Psoas muscle (tissue), 8 donors: ENCODE measurements at places on chromosomes 2 and 18.
A peak's percentile ranks its signal among the peaks of the same experiment; 100 is the strongest.

- DNase-seq, result no peak
Observed at GRCh38 chr2:191255271-191255670, 10.1 kb downstream of the MYO1B start.

DNA sequence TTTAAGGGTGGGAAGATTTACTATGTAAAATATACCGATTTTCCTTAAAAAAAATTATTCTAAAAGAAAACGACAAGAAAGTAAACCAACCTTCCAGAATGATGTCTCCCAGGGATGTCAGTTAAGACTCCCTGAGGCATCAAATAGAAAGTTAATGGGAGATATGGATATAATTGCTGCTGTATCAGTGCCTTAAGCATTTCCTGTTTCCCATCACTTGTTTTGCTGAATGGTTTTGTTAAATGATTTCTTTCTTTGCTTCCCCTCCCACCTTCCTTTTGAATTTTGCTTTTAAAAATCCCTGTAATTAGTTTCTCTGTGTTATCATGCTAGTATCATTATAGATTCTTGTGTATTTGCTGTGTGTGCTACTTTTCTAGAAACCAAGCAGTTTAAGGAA is 154.3 kb upstream of the CWC22 start:
- DNase-seq, result no peak

- DNase-seq, result no peak
Observed at GRCh38 chr2:164622338-164623106, 1.2 kb upstream of the GRB14 start.

DNA sequence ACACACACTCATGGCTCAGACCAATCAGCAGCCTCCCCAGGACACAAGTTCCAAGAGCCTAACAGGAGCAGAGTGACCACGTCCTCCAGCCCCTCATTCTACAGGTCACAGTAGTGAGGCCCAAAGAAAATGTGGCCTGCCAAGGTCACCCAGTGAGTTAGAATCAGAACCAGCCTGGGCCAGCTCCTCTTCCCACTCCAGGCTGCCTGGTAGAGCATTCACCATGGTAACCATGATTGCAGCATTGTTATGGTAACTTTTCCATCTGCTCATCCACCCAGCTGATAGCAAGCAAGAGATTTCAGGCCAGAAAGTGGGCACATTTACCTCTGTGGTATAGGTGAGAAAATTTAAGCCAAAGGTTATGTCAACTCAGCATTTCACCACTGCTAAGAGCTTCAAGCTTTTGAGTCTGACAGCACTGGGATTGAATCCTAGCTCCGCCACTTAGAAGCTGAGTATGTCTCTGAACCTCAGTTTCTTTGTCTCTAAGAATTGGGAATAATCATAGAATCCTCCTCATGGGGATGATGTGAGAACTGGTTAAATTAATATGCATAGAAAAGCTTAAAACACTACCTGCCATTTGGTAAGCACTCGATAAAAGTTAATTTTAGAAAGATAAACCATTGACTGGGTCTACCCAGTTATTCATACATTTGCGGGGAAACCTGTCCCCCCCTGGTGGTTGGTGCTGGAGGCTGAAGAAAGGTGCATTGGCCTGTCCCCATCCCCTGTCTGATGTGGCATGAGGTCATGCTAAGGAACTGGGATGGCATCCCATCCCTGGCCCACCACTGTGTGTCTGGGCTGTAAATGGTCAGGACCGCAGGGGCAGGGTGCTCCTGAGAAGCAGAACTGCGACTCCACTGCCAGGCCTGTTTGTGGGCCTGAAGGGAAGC is 181.5 kb downstream of the KLHL29 start:
- DNase-seq, result no peak

DNA sequence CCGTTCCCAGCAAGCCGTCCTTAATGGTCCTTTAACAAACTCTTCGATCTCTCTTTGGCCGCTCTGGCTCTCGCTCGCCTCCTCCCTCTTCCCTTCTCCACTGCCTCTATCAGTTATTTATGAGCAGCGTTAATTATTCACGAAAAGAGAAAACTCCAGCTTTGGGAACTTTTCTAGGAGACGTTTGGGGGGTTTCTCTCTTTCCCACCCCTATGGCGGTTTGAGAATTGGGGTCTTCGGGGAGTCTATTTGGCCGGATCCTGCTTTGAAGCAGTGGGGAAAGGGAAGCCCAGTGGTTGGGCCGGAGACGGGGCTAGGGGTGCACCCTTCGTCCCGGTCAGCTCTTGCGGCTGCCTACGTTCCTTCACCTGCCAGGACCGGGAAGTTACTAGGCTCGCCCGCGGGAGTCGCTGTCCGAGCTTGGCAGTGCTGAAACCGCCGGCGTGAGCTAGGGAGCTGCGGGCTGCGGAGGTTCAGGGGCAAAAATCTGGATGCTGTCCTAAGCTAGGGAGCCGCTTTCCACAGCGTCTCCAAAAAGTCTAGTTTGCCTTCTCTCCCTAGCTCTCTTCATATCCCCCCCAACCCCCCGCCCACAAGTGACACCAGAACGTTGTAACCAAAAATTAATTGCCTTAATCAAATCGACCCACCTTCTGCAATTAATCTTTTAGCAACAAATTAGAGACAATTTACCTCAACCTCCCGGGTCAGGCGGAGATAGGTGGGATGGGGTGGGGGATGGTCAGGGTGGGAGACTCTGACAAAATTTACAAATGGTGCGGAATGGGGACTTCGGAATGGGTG is 8.9 kb upstream of the SKOR2 start:
- DNase-seq, result peak; percentile 43
